LoVo (cell line): ENCODE measurements at places on chromosomes 16 and 17.

- no peak for DNase-seq
Measured at GRCh38 chr16:11327277-11328171, 17.7 kb upstream of the RMI2 start.

GRCh38 chr17:68953340-68953997, 1.7 kb downstream of the ABCA8 start:
- DNase-seq, result no peak

DNA sequence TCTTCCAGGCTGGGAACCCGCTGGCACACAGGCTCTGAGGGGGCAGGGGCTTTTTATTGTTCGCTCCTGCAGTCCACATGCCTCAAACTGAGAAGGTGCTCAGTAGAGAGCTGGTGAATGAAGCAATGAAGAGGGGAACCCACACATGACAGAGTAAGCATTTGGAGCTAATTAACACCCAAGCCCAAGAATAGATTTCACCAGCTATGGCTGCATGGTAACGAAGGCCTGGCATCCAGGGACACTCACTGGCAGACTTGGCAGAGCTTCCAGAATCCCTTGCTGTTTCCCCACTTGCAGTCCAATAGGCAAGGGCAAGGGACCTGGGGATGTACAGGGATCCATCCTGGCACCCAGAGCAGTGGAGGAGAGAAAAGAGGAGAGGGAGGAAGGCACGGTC, 12.2 kb downstream of the FLOT2 start:
- DNase-seq, result no peak

DNA sequence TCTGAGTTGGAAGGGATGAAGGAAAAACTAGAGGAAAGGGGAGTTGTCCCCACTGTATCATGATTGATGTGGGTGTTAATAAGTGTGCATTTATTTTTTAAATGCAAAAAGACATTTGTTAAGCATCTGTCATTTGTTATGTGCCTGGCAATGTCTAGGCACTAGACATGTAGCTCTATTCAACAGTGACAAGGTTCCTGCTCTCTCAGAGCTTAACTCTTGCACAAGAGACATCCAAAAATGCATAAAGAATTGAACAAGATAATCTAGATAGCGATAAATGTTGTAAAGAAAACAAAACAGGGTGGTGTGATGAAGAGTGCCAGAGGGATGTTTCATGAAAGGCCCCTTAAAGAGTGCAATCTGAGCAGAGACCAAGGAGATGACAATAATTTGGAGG, 148.9 kb downstream of the TOX3 start:
- no peak for DNase-seq

GRCh38 chr17:48187872-48188608, 80.5 kb downstream of the SNX11 start:
- no peak for DNase-seq

DNA sequence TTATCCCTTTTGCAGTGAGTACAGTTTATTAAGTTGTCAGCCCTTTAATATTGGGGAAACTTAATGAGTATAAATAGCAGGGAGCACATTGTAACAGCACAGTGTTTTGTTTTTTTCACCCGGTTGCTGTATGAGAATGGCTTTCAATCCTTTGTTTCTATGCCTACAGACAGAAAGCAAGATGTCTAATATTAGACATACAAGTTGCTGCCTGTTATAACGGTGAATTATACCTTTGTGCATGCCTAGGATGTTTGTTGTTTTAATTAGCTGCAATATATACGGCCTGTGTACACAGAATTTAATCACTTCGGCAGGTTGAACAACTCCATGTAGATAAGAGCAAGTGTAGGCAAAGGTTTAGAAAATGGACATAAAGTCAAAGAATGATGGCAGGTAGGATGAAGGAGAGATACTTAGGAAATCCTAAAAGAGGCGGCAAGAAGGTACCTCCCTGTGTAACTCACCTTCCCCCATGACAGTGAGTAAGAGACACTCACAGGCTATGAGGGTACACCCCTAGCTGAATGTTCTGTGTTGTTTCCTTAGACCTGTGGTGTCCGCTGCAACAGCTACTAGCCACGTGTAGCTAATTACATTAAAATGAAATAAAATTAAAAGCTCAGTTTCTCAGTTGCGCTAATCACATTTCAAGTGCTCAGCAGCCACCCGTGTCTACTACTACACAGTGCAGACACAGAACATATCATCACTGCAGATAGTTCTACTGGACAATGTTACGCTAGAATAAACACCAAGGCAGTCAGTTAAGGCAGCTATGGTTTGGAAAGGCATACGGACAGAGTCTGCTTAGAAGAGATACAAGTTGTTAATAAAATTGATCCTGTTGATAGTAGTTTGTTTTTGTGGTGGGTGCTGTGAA, 10.9 kb downstream of the SLC7A6OS start:
- no peak for DNase-seq

DNA sequence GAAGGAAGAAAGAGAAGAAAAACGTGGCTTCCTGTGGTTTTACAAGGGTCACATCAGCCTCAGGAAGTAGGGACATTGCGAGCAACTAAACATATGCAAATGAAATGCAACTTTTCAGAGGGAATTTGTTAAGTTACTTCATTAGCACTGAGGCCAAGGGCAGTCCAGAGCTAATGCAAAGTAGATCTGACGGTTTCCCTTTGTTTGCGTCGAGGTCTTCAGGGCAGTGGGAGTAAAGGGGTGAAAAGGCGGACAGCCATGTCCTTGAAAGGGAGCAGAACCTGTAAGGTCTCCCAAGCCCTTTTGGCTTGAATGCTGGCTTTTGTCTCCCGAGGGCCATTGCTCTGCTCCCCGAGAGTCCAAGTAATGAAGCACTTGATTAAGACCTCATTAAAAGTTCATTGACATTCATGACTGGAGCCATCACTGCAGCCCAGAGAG, 85.0 kb downstream of the PMP22 start:
- DNase-seq, result no peak

DNA sequence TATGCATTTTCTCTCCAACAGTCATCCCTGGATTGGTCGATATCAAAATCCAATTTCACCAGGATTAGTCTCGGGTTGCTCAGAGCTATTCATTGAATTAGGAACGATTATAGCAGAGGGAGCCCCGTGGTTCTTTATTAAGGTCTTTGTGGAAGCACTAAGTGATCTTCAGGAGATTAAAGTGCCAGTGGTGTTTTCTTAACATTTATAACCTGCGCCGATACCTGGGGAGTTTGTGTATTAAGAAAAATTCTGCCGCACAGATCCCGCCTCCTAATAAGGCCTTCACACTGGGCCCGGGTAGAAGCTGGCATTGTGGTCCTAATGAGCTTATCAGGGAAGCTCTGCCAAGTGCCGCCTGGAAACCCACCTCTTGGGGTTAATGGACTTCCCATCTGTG, 238.7 kb downstream of the RBFOX1 start:
- DNase-seq, result no peak

- DNase-seq, result no peak
Measured at GRCh38 chr17:1120596-1121441, 59.0 kb downstream of the ABR start.

GRCh38 chr16:970386-970765, 408 bp downstream of the LMF1 start:
- no peak for DNase-seq

DNA sequence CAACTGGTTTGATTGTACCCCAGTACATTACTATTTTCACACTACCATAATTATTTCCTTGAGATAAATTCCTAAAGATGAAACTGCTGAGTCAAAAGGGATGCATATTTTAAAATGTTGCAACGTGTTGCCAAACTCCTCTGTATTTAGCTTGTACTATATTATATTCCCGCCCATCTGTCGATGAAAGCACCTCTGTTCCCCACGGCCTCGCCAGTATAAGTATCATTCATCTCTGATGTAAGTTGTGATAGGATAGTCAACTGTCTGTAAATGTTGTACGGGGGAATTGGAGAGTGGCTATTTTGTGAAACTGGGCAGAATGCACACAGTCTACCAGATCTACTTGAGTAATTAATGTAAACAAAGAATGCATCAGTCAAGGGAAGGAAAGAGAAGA, 47.7 kb upstream of the TNRC6A start:
- no peak for DNase-seq

DNA sequence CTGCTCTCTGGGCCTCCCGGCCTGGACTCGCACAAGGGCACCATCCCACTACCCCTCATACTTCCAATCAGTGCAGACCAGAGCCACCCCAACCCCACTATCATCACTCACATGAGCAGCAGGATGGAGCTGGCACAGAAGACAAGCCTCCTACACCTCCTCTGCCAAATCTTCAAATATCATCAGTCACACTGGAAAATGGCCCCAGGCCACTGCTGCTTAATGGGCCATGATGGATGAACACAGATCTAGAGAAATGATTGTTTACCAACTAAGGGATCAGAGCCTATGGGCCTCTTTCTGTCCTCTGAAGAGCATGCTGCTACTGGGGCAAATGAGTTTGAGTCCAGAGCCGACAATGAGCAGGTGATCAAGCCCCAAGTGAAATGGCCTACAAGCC, 165.5 kb downstream of the GRIN2A start:
- DNase-seq, result no peak

DNA sequence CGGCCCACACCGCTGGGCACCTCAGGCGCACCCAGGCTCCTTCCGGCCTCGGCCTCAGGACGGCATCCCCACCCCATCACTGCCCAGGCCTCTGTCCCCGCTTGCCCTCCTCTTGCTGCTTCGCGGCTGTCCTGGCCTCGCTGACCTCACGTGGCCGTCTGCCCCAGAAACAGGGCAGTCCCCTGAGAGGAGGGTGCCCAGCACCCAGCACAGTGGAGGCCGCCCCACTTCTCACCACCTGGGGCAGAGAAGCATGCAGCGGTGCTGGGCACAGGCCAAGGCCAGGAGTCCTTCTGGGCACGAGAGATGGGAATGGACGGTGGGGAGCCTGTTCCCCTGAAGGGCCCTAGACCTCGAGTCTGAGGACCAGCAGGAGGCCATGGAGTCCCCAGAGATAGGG, 8.9 kb downstream of the HAGH start:
- no peak for DNase-seq

DNA sequence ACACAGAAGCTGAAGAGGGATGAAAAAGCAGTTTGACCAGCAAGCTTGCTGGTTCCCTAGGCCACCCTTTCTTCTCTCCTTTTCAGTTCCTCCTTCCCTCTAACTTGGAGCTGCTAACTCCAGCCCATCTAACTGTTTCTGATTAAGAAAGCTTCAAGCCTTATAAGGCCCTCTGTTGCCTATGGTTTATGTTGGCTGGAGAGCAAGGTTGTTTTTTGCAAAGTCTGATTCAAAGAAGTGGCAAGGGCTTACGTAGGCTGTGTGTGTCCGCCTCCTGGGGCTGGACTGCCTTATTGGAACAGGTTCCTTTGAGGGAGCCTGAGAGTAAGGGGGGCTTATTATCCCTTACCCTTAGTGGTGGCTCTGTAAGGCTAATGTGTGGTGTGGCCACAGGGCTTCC, 7.1 kb downstream of the AKAP1 start:
- DNase-seq, result no peak

DNA sequence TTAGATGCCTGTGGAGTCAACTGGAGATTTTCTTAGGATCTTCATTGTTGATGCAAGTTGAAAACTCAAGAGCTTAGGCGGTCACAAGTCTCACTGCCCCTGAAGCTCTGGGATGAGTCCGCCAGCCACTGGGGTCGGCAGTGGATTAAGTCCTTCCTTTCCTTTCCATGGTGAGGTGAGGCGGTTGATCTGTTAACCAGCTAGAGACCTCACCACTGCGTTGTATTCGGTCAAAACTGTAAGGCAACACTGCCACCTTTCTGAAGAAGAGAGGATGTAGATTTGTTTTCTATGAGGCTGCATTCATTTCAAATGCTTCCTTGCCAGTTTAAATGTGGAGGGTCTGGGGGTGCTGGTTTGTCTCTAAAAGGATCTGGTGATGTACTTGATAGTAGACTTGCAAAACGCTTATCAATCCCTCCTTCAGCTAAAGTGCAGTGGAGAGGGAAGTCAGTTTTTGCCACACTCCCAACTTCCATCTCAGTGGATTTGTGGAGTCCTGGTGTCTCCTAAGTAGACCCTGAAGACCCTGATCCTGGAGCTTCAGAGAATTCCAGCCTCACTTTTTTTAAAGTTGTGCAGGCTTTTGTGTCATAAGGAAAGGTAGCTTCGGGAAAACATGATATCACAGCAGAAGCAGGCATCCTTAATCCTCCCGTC, 1.7 kb downstream of the MYOCD start:
- no peak for DNase-seq

DNA sequence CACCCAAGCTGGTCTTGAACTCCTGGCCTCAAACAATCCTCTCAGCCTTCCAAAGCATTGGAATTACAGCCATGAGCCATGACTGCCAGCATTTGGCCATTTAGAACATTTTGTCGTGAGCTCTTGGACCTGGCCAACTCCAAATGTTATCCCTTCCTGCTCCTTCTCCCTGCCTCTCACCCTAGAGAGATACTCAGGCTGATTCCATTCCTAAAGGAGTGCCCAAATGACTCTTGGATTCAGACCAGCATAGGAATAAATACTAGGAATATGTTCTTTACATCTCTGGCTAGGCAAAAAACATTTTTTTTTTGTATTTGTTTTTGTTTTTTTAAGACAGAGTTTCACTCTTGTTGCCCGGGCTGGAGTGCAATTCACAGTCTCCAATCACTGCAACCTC, 15.5 kb downstream of the FZD2 start:
- no peak for DNase-seq

DNA sequence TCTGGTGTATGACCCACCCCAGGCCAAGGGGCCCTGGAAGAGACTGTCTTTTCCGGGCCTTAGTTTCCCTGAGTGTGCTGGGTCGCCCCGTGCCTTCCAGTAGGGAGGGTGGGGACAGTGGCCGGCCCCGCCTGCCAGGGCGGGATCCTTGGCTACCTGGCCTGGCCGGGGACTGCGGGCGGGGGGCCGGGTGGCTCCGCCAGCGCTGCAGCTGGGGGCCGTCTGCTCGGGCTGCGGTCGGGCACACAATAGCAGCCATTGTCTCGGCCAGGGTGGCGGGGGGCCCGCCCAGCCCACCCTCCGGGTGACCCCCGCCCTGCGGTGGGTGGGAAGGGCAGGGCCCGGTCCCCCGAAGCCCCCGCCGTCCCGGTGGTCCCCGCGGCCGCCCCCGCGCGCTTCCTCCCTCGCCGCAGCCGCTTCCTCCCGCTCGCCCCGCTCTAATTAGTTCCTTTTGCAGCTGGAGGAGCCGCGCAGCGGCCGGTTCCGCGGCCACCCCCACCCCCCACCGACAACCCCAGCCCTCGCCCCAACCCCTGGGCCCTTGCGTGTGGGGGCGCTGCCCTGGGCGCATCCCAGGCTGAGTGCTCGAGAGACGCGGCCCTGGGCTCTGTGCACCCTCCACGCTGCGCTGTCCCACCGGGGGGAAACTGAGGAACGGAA, 11.6 kb downstream of the GLIS2 start:
- no peak for DNase-seq

- DNase-seq, result no peak
Measured at GRCh38 chr17:45110676-45111611, 21.4 kb downstream of the PLCD3 start.

DNA sequence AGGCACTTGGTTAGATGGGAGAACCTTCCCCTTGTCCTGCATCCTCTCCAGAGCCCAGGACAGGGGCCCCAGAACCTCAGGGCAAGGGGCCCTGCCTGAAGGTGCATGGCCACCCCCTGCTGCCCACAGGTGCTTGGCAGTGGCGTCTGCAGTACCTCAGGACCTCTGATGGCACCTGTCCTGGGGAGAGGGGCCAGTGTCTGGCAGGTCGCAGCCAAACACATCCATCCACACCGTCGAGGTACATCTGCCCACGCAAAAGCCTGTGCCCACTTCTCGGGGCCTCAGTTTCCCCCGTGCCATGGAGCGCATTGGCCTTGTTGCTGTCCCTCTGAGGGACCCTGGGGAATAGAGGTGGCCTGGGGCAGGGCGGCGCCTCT, 9.3 kb downstream of the MAP2K3 start:
- DNase-seq, result no peak
